Upper lobe of right lung (tissue), 1 donor: ENCODE measurements at places on chromosomes 12 and 14. TPM values are rescaled to one million over a fixed set of nuclear protein-coding genes. Genes with fewer than 3 reads are reported as not detected.

- H3K4me1 ChIP-seq, result peaks cover 23% of the 10 kb centered on the region
- peaks cover 76% of the 10 kb centered on the region for H3K36me3 ChIP-seq
- H3K27me3 ChIP-seq, result no peaks in the 10 kb centered on the region
- no peak overlapping the region for H3K4me3 ChIP-seq
- no peak for DNase-seq
Measured at GRCh38 chr12:54349036-54349435, 15.2 kb downstream of the GPR84 start.

RCOR1 gene
- total RNA-seq, result 43.6 TPM

DNA sequence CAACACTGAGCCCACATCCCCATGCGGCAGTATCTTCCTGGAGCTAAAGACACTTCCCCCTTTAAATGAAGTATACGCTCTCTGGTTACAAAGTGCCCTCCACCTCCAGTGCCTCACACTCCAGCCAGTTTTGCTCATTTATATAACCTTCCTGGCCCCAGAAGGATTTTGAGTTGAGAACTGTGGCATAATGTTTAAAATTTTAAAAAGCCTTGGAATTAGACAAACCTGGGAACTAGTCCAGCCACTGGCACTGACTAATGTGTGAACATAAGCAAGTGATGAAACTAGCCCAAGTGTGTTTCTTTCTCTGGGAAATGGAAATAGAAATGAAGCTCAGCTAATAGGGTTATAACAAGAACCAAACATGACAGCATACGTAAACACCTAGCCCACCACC, 723.7 kb upstream of the USP15 start:
- H3K4me3 ChIP-seq, result no peak overlapping the region
- H3K27ac ChIP-seq, result no peak overlapping the region
- H3K27me3 ChIP-seq, result no peaks in the 10 kb centered on the region
- DNase-seq, result no peak
- no peaks in the 10 kb centered on the region for H3K36me3 ChIP-seq

DNA sequence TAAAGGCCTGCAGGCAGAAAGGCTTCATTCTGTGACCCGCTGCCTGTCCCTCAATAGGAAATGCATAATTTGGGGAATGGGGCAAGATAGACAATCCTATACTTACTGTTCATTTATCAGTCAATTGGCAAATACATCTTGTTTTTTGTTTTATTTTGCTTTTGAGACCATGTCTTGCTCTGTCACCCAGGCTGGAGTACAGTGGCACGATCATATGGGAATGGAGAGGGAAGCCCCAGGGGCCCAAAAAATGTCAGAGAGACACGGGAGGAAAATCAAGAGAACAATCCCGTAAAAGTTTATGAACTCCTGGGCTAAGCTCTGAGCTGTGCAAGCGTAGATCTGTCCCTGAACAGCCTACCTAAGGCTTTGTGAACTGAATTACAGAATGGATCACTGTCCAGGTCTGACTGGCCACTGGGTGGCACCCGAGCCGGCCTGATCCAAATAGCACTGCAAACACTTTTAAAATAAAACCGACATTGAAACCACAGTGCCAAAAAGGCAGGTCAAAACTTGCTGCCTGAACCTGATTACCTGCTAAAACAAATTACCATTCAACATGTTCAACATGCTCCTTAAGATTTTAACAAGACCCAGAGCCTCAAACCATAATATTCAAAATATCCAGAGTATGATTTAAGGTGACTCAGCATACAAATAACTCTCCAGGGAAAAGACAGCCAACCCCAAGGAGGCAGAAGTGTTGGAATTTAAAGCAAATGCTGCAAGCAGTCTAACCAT, 11.8 kb downstream of the COPS7A start:
- no peaks in the 10 kb centered on the region for H3K4me1 ChIP-seq
- peaks cover 22% of the 10 kb centered on the region for H3K36me3 ChIP-seq
- peak; percentile 83 for DNase-seq

- H3K4me3 ChIP-seq, result no peak overlapping the region
- H3K4me1 ChIP-seq, result peaks cover 5% of the 10 kb centered on the region
- no peaks in the 10 kb centered on the region for H3K36me3 ChIP-seq
- H3K27ac ChIP-seq, result peak overlapping the region; percentile 49
Measured at GRCh38 chr12:10184261-10184843, 5.5 kb downstream of the TMEM52B start.

- H3K4me1 ChIP-seq, result peaks cover 31% of the 10 kb centered on the region
- peak within 1 kb of the TSS; percentile 96 for H3K4me3 ChIP-seq
- peak; percentile 91 for DNase-seq
- H3K36me3 ChIP-seq, result peaks cover 31% of the 10 kb centered on the region
- peak within 1 kb of the TSS; percentile 99 for H3K27ac ChIP-seq
- H3K27me3 ChIP-seq, result no peaks in the 10 kb centered on the region
Measured at GRCh38 chr12:57111031-57111734, at the start of gene STAT6. Gene STAT6, minus strand, starts transcription at chr12:57111362. Its CDS starts 3,084 bp downstream, at chr12:57108278.

CISTR gene
- not detected for total RNA-seq

- H3K4me3 ChIP-seq, result no peak overlapping the region
- H3K27ac ChIP-seq, result no peak overlapping the region
- peaks cover 9% of the 10 kb centered on the region for H3K4me1 ChIP-seq
- no peaks in the 10 kb centered on the region for H3K27me3 ChIP-seq
Measured at GRCh38 chr14:34179727-34180126, 228.9 kb upstream of the EGLN3 start.

RIPK3 gene
- 23.4 TPM for total RNA-seq

DNAJC22 gene
- total RNA-seq, result 0.67 TPM

MYO1A gene
- total RNA-seq, result 1.4 TPM

CCDC177 gene
- total RNA-seq, result not detected

FAM90A1 gene
- 0.43 TPM for total RNA-seq

- no peak for DNase-seq
- no peaks in the 10 kb centered on the region for H3K27me3 ChIP-seq
- H3K4me1 ChIP-seq, result no peaks in the 10 kb centered on the region
- no peak overlapping the region for H3K27ac ChIP-seq
- H3K4me3 ChIP-seq, result no peak overlapping the region
Measured at GRCh38 chr12:93366422-93366821, 11.3 kb upstream of the NUDT4 start.

DNA sequence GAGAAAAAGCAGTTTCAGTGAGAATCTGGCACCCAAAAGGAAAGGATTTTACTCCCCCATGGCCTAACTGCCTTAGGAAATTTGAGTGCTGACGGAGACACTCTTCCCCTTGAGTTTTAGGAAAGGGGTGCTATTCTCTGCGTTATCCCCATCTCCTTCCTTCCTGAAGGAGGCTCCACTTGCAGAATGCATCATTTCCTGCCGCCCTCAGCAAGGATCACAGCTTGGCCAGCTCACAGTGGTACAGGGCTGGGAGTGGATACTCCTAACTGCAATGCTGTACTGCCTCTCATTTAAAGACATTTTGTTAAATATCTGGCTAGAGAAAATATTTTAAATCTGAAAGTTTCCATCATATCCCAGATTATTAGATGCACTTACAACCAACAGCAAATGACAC, 33.0 kb downstream of the RDH12 start:
- H3K4me3 ChIP-seq, result no peak overlapping the region
- no peaks in the 10 kb centered on the region for H3K36me3 ChIP-seq
- no peaks in the 10 kb centered on the region for H3K4me1 ChIP-seq
- no peak overlapping the region for H3K27ac ChIP-seq
- DNase-seq, result no peak

GRCh38 chr12:68977335-68977734, 44.4 kb upstream of the CPM start:
- peaks cover 12% of the 10 kb centered on the region for H3K4me1 ChIP-seq
- H3K27me3 ChIP-seq, result no peaks in the 10 kb centered on the region
- H3K27ac ChIP-seq, result no peak overlapping the region

GRCh38 chr12:39145175-39145999, 240.0 kb upstream of the CPNE8 start:
- peak overlapping the region; percentile 58 for H3K4me3 ChIP-seq
- peaks cover 10% of the 10 kb centered on the region for H3K27me3 ChIP-seq
- H3K27ac ChIP-seq, result no peak overlapping the region
- H3K4me1 ChIP-seq, result no peaks in the 10 kb centered on the region
- peak; percentile 83 for DNase-seq
